ENCODE measurements at places on chromosomes 2 and 18. TPM values are rescaled to one million over a fixed set of nuclear protein-coding genes. Genes with fewer than 3 reads are reported as not detected.

Gene PDE11A
- not detected for total RNA-seq

Gene TMEM87B
- total RNA-seq, result 20.7 TPM

Gene SNED1
- 21.0 TPM for total RNA-seq

Gene PJVK
- 1.0 TPM for total RNA-seq

Gene PSMA8
- 0.27 TPM for total RNA-seq

Gene CTAGE1
- not detected for total RNA-seq

Gene SNTG2
- not detected for total RNA-seq

Gene OSR1
- not detected for total RNA-seq

Gene MYCN
- not detected for total RNA-seq

Gene CCDC121
- total RNA-seq, result 1.0 TPM

Gene KRTCAP3
- 4.8 TPM for total RNA-seq

Gene ITM2C
- total RNA-seq, result 5.0 TPM

Gene MAPRE3
- 2.2 TPM for total RNA-seq

Gene ADD2
- total RNA-seq, result 15.0 TPM

Gene PAIP2B
- 0.74 TPM for total RNA-seq

Gene CRYGB
- total RNA-seq, result not detected

Gene TDRD15
- total RNA-seq, result not detected

Gene LCT
- total RNA-seq, result 0.74 TPM

Gene ESCO1
- total RNA-seq, result 22.1 TPM

Gene IRS1
- 6.3 TPM for total RNA-seq

Gene CAVIN2
- not detected for total RNA-seq

Gene SLC9A2
- total RNA-seq, result not detected

Gene LAMA3
- total RNA-seq, result not detected

Gene UGT1A1
- not detected for total RNA-seq

Gene ANKRD62
- not detected for total RNA-seq

Gene ANKRD36
- total RNA-seq, result 66.1 TPM

Gene IL36A
- 0.32 TPM for total RNA-seq

Gene ANKRD30BL
- not detected for total RNA-seq

Gene GALR1
- not detected for total RNA-seq

Gene NR4A2
- 5.5 TPM for total RNA-seq

Gene ERBB4
- not detected for total RNA-seq

Gene NT5C1B
- total RNA-seq, result not detected

Gene SLC30A3
- 0.68 TPM for total RNA-seq

Gene CBLN2
- not detected for total RNA-seq

Gene LONRF2
- 0.54 TPM for total RNA-seq

Gene OTOS
- not detected for total RNA-seq
